ENCODE measurements at places on chromosomes 6 and 20.

GRCh38 chr6:49946835-49947234 is 17.1 kb downstream of the DEFB114 start:
- DNase-seq, result no peak

DNA sequence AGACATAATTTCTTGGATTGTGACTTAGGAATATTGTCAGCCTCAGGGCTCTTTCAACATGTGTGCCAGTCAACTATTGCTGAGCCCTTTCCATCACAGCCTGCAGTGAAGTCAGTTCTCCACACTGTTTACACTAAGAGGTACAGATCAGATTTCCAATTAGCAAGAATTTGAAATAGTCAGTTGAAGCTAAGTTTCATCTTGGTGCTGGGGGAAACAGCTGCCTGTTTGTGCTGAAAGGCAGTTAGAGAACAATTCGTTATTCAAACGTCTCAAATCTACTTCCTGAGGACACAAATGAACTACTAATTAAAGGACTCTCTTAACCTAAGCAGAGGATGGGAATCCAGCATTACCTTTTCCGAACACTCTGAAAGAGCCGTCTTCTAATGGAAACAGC is 25.9 kb downstream of the ADGRF1 start:
- DNase-seq, result no peak

DNA sequence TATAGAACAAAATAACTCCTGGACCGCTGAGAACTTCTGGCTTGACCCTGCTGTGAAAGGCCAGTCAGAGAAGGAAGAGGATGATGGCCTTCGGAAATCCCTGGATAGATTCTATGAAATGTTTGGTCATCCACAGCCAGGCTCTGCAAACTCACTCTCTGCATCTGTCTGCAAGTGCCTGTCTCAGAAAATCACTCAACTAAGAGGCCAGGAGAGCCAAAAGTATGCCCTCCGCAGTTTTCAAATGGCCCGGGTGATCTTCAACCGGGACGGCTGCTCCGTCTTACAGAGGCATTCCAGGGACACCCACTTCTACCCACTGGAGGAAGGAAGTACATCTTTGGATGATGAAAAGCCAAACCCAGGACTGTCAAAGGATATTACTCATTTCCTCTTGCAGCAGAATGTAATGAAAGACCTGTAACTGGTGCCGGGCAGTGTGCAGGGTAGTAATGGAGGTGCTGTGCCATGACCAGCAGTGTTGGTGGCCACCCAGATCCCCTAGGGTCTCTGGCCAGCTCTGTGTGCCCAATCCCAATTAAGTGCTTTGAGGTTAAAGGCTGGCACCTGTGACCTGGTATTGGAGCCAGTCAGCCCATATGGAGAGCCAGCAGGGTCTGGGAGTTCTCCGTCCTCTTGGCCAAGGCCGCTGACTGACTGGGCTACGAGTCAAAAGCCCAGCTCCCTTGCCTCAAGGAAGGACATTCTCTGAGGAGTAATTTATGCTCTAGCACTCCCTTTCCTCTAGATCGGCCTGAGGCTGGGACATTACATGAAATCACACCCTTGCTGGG is 87.1 kb downstream of the TRMT6 start:
- DNase-seq, result no peak

- no peak for DNase-seq
Measured at GRCh38 chr6:91181416-91181815, 594.5 kb upstream of the MAP3K7 start.

DNA sequence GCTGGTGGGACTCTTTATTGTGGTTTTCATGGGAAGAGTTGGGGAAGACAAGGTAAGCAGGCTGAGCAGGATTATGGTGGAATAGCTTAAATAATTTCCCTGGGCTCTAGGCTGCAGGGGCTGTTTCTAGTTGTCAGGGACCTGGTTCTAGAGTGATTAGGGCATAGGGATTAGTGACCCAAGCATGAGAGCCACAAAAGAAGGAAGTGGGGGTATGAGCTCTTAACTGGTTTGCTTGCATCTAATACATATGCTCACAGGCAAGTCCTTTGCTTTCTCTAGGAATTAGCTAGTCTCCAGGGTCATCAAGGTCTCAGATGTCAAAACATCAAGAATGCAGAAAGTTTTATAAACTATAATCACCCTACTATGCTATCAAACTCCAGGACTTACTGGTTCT is 67.5 kb upstream of the NRN1 start:
- no peak for DNase-seq

- DNase-seq, result peak; percentile 14
Measured at GRCh38 chr6:31094389-31094881, 17.9 kb downstream of the C6orf15 start.

DNA sequence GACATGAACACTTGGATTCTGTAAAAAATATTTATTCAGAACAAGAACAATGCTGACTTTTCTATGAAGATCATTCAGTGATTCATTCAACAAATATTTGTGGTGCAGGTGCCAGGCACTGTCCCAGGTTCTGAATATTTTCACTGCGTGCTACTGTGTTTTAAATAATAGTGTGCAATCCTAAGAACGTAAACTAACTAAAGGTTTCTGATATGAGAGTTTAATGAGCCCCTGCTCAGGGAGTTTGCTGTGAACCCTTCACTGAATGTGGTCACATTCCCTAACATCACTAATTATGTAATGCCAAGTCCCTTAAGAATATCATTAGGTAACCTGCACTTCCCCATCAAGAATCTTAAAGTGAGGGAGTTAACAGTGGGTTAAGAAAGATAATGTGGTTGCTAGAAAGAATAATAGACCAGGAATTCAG is 1.7 kb upstream of the TMEM170B start:
- no peak for DNase-seq

GRCh38 chr6:149089510-149089909 is 228.0 kb upstream of the TAB2 start:
- no peak for DNase-seq

- DNase-seq, result no peak
Measured at GRCh38 chr6:27260369-27260768, 12.9 kb downstream of the PRSS16 start.

DNA sequence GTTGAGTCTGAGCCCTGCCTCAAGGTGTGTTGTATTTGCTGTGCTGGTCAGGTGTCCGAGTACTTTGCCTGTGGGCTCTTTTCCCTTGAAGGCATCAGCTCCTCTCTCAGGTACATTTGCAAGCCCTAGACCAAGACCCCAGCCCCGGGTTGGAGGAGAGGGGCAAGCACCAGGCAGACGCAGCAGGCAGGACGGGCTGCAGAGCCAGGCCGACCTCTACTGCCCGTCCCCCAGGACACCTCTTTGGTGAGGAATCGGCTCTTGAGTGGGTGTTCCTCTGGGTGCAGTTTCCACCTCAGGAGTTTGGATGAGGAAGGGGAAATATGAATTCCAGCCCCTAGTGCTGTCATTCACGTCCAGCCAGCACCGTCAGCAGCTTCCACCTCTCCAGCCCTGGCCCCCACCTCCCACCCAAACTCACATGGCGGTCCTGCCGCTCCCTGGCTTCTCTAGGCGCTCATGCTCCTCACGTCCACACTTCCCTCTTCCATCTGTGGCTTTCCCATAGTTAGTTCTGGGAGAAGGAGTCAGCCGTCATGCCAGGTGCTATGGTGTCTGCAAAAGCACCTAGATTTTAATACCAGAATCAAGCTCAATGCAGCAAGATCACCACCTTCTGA is 183.9 kb downstream of the DLL1 start:
- DNase-seq, result no peak

- no peak for DNase-seq
Measured at GRCh38 chr6:110629153-110629552, 152.7 kb upstream of the SLC22A16 start.

DNA sequence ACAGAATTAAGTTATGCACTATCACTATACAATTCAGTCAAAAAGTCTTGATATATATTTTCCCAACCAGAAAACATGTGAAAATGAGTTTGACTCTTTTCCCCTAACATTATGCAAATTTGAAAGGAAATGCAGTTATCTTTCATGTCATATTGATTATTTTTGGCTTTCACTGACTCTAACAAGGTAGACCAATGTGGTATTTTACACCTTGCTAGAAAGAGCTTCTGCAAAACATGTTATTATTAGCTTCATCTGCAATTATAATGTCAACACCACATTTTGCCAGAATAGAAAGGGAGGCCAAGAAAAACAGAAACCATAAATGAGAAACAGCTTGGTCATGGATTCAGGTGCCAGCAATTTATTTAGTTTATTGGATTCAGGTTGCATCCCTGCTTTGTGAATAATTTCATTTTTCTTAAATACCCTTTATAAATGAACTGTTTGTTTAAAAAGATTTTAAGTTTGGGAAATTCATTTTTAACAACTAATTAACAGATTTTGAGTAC is 226.1 kb upstream of the GJE1 start:
- no peak for DNase-seq

GRCh38 chr6:37816599-37817375 is 2.7 kb upstream of the ZFAND3 start:
- DNase-seq, result no peak

GRCh38 chr20:23399568-23400241 is 21.6 kb downstream of the NAPB start:
- no peak for DNase-seq

DNA sequence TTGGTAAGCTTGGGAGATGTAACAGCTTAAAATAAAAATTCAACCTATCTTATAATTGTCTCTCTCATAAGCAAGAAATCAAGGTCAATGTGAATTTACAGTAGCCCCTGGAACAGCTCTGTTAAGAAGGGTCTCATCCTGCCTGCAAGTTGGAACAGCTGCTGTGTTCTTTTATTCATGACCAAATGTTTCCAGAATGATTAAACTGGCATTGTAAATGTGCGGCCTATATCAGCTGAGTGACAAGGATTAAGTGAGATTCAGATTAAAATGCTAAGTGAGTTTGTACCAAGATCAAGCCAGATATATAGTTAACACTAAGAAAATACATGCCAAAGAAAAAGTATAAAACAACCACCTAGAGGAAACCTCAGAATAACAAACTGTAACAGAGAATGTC is 45.3 kb upstream of the NRSN1 start:
- no peak for DNase-seq

- no peak for DNase-seq
Measured at GRCh38 chr20:112396-112795, 24.9 kb downstream of the DEFB125 start.

GRCh38 chr6:90496258-90497016 is 90.4 kb downstream of the MAP3K7 start:
- DNase-seq, result no peak

DNA sequence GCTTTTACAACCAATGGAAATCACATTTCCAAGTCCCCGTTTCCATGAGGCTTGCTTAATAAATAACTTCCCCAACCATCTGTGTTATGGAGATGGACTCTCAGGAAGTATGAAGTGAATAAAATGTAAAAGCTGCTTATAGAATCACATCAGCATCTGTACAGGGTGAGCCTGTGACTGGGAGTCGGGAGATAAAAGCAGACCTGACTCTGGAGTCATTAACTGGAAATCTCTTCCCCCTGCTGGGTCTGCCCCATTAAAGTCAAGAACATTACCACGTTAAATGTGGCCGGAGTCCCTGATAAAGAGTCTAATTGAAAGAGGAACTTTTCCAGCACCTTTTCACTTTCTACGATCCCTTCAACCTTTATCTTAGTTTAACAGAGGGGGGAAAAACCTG is 368.5 kb downstream of the DOK5 start:
- DNase-seq, result no peak

- DNase-seq, result no peak
Measured at GRCh38 chr6:33171880-33172687, 20.2 kb downstream of the COL11A2 start.

DNA sequence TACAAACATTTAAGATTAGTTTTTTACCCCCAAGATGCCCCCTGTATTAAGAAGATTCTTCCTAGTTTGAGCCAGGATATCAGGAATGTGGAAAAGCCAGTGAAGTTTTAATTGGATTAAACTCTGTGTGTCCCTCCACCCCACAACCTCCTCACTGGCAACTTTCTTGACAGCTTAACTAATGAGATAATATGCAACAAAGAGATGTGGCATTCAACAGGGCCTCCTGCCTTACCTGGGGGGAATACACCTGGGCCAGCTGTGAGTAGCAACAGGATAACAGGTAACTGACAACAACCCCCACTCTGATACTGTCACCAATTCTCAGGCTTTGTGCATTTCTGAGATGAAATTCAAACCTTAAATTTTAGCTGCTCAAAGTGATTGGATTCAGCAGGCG is 512.3 kb downstream of the TFAP2B start:
- DNase-seq, result no peak

- DNase-seq, result no peak
Measured at GRCh38 chr20:62832951-62833391, 16.1 kb downstream of the COL9A3 start.

GRCh38 chr20:18057994-18058349 is 256 bp upstream of the OVOL2 start:
- no peak for DNase-seq

DNA sequence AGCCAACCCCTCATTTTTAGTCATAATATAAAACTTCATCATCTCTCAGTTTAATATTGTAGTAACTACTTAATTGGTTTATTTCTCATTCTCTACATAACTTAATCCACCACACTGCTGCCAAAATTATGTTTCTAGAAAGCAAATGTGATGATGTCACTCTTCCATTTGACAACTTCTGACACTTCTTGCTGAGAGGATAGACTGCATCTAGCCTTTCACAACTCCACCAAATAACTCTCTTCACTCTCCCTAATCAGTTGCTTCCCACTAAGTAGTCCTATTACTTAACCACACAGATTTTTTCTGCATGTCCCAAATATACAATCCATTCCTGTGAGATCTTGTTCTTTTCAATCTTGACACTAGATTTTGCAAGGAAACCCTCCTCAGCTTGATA is 951.3 kb downstream of the EPHA7 start:
- DNase-seq, result no peak

DNA sequence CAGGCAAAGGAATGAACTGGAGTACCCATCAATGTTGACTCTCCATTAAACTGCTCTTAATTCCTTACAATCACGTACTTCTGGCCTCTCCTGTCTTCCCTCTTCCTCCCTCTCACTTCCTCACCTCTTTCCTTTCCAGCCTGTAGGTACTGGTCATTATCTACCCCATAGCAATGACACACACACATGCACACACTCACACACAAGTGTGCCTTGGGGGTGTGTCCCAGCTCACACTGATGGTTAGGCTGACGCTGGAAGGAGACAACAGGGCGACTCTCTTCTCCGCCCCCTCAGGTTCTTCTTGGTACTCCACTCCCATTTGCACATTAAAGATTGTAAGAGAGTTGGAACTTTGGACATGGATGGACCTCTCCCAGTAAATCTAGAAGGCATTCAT is 14.0 kb upstream of the SERPINB9 start:
- no peak for DNase-seq

GRCh38 chr20:31570735-31571617 is 34.1 kb upstream of the ID1 start:
- no peak for DNase-seq

- no peak for DNase-seq
Measured at GRCh38 chr6:79538106-79538971, 1.1 kb upstream of the LCA5 start.

All from activated CD4-positive, alpha-beta T cell treated with anti-CD3 and anti-CD28 coated beads for 4 hours (primary cell).